ENCODE measurements at places on chromosomes 1 and 21. TPM values are rescaled to one million over a fixed set of nuclear protein-coding genes. Genes with fewer than 3 reads are reported as not detected.

DNA sequence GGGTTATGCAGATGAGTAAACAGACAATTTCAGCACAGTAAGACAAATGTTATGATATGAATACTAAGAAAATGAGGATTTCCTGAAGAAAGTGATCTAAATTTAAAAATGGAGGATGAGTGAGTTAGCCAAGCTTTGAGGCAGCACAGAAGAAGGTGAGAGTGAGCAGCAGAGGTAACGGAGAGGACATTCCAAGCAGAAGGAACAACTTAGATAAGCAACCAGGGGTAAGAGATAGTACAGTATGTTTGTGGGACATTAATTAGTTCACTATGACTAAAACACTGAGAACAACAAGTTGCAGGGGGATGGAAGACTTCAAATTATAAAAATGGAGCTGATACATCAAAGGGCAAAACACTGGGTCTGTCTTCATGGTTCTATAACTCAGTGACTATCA is 22.8 kb downstream of the PRPF38A start:
- H3K4me3 ChIP-seq: no peak overlapping the region
- peaks cover 8% of the 10 kb centered on the region for H3K36me3 ChIP-seq
- no peak for DNase-seq
- H3K27ac ChIP-seq: no peak overlapping the region

The CFHR5 gene
- 18.0 TPM for polyA plus RNA-seq

The EXO1 gene
- 0.51 TPM for polyA plus RNA-seq

The SZT2 gene
- 4.8 TPM for polyA plus RNA-seq

GRCh38 chr1:93844262-93845045 is 34.6 kb downstream of the DNTTIP2 start:
- no peaks in the 10 kb centered on the region for H3K36me3 ChIP-seq
- H3K27me3 ChIP-seq: no peaks in the 10 kb centered on the region
- no peak overlapping the region for H3K4me3 ChIP-seq
- no peak overlapping the region for H3K27ac ChIP-seq

The THEM5 gene
- polyA plus RNA-seq: not detected

GRCh38 chr1:230195199-230195598 is 128.2 kb downstream of the GALNT2 start:
- H3K27ac ChIP-seq: no peak overlapping the region
- H3K36me3 ChIP-seq: peaks cover 7% of the 10 kb centered on the region
- no peaks in the 10 kb centered on the region for H3K27me3 ChIP-seq
- no peak for DNase-seq
- no peaks in the 10 kb centered on the region for H3K4me1 ChIP-seq

GRCh38 chr1:228913626-228914414 is 178.5 kb downstream of the RHOU start:
- H3K27ac ChIP-seq: no peak overlapping the region
- H3K4me3 ChIP-seq: no peak overlapping the region
- peaks cover 2% of the 10 kb centered on the region for H3K4me1 ChIP-seq
- H3K27me3 ChIP-seq: no peaks in the 10 kb centered on the region
- no peak for DNase-seq

The PRMT6 gene
- 8.5 TPM for polyA plus RNA-seq

The DMRTA2 gene
- polyA plus RNA-seq: not detected

DNA sequence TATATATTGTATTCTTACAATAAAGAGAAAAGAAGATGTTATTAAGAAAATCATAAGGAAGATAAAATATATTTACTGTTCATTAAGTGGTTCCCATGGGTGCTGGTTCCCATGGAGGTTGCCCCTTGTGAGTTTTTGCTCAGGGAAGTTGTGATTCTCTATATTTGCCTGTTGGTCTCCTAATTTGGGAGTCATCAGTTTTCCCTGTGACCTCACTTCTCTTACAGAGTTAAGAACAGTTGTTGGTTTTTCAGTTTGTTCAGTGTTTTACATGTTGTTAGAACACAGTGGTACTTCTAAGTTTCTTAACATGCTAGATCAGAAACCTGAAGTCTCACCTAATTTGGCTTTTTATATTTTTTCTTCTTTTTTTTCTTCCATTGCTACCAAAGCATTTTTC is 109.2 kb downstream of the OSBPL9 start:
- no peak for DNase-seq
- H3K36me3 ChIP-seq: no peaks in the 10 kb centered on the region
- H3K4me1 ChIP-seq: peaks cover 16% of the 10 kb centered on the region
- no peaks in the 10 kb centered on the region for H3K27me3 ChIP-seq
- no peak overlapping the region for H3K4me3 ChIP-seq

Measured in liver (tissue), 10 donors.